ENCODE measurements at places on chromosomes 1 and 21.
A peak's percentile ranks its signal among the peaks of the same experiment; 100 is the strongest.

DNA sequence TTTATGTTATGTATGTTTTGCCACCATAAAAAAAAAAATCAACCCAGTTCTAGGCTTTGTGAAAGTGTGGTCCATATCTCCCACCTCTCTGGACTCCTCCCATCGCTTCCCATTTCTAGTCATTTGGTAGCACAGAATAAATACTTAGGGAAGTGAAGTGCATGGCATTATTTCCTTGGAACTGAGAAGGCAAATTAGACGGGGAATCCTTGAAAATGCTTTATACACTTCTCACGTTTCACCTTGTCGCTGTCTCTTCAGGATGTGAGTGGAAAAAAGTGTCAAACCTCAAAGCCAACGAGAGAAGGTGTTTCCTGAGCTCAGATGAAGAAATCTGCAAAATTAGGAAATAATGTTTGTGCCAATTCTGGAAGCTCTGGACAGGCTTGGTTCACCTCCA lies 209.9 kb downstream of the ATG4C start:
- DNase-seq = peak; percentile 12

- no peak for DNase-seq
Measured at GRCh38 chr1:6601923-6602668, 573 bp downstream of the KLHL21 start.

- no peak for DNase-seq
Measured at GRCh38 chr1:208724079-208724478, 479.9 kb upstream of the PLXNA2 start.

- DNase-seq = no peak
Measured at GRCh38 chr1:18938707-18939070, 17.8 kb downstream of the IFFO2 start.

DNA sequence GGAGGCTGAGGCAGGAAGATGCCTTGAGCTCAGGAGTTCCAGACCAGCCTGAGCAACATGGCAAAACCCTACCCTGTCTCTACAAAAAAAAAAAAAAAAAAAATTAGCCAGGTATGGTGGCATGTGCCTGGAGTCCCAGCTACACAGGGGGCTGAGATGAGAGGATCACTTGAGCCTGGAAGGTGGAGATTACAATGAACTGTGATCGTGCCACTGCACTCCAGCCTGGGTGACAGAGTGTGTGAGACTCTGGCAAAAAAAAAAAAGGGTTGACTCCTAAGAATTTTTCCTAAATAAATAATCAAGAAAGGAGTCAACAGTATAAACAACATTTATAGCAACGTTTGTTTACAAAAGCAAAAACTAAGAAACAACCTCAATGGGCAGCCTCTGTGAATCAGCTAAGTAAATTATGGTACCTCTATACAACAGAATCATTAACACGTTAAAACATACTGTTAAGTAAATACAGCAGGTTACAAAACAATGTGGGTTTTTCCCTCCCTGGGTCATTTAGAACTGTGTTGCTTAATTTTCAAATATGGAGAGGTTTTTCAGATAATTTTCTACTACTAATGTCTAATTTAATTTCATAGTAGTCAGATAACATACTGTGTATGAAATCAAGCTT lies 56.8 kb downstream of the SLC30A10 start:
- DNase-seq = no peak

DNA sequence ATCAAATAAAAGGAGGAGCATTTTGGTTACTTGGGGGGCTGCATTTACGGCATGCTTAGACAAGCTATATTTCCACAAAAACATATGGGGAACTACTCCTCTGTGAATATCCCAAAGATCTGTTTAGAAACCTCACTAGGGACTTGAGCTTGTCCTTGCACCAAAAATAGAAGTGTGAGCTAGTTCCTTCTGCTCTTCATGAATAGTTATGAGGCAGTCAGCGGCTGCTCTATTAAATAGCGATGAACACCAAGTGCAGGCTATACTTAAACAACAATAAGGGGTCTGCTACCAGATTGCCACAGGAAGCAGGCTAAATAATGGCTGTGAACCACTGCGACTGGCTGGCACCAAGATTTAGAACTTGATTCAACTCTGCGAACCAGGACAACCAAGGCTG lies 190.1 kb downstream of the PCP4 start:
- no peak for DNase-seq

GRCh38 chr1:7207875-7208646 lies 422.8 kb downstream of the CAMTA1 start:
- peak; percentile 32 for DNase-seq

DNA sequence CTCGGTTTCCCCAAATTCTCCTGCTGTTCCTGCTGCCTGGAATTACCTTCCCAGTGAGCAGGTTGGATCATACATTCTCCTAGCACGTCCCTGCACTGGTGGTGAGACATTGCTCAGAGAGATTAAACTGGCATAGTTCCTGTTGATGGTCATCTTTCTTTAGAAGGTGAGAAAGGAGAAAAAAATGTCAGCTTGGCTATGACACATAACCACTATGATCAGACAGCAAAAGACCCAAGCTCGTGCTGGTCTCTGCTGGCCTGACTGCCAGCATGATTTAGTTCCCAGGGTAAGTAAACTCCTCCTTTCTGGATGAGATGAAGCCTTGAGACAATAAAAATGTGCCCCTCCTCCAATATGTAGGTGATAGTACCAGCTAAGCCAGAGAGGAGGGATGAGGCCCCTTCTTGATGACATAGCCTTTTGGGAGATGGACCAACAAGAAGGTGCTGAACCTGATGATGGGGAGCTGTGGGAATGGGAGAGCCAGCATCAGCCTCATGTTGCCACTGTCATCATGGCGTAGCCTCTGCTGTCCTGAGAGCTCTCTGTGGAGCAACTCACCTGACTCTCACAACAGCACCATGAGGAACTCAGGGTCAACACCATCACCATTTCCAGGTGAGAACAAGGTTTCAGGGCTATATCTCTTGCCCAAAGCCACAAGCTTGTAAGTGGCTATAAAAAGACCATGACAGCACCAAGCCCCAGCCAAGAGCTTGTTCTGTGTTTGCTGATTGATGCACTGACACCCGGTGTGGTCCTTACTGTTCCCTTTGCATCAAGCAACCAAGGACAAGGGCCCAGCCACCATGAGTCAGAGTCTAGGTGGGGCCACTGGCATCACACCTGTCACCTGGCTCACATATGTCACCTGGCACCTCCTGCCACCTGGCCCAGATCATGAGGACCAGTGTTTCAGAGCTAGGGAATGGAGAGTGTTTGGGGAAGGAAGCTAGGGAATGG lies 200.0 kb downstream of the MATN1 start:
- DNase-seq = no peak

- DNase-seq = no peak
Measured at GRCh38 chr1:175493321-175494010, 249.9 kb downstream of the TNR start.

GRCh38 chr1:236280438-236281197 lies 1.1 kb downstream of the ERO1B start:
- DNase-seq = peak; percentile 48

DNA sequence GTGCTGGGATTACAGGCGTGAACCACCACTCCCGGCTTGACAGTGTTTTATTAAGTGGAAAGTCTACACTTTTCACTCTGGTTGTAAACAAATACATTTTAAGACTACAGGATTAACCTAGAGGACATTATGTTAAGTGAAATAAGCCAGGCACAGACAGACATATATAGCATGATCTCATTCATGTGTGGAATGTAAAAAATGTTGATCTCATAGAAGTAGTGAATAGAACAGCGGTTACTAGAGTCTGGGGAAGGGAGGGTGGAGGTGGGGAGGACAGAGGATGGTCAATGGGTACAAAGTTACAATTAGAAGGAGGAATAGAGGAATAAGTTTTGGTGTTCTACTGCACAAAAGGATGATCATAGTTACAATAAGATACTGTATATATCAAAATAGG lies 16.9 kb downstream of the CTH start:
- no peak for DNase-seq

- DNase-seq = no peak
Measured at GRCh38 chr1:16073490-16074119, at the start of gene FAM131C. TSS of gene FAM131C (minus strand) at chr1:16073651. CDS start at chr1:16073442, 209 bp downstream.

DNA sequence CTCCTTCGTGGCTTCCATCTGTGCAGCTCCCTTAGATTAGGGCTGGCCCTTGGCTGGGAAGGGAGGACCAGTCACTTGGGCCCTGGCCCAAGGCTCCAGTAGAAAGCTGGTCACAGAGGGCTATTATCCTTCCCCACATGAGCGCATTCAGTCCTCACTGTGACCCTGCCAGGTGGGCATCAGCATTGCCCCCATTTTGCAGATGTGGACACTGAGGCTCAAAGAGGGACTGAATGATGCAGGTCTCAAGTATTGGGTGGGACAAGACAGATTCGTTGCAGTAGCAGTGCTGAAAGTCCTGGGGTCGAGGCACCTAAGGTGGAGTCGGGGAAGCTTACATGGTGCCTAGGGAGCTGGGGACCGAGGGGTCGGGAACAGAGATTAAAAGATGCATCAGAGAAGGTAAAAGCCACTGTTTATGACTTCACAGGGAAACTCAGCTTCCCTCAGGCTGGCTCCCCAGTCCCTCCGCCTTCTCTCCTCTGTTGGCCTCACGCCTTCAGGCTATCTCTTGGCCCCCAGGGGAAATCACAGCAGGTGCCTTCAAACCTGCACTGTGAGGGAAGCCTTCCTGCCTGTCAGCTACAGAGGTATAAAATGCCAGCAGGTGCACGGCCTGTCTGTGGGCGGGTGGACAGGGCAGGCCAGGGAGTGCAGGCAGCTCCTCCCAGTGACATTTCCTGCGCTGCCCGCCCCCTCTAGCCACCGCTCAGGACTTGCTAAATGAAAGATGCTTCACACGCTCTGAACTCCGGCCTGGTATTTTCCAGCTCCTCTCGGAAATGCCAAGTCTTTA lies 178.4 kb downstream of the GRIK3 start:
- DNase-seq = peak; percentile 49

DNA sequence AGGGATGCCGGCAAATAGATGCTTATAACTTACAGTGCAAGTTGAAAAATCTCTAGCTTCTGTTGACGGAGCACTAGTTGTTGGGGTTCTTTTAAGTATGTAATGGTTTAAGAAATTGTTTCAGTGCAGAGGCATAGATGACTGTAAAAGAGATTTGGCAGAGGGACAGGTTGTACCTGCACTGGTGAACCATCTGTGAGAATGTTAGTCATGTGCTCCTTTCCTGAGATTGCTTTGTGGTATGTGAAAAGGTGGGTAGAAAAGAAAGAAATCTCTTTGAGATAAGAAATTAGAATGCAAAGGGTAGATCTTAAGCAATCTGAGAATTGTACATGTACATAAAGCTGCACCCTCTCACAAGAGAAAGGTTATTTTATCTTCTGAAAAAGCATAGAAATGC lies 19.4 kb downstream of the ZBTB37 start:
- DNase-seq = no peak

DNA sequence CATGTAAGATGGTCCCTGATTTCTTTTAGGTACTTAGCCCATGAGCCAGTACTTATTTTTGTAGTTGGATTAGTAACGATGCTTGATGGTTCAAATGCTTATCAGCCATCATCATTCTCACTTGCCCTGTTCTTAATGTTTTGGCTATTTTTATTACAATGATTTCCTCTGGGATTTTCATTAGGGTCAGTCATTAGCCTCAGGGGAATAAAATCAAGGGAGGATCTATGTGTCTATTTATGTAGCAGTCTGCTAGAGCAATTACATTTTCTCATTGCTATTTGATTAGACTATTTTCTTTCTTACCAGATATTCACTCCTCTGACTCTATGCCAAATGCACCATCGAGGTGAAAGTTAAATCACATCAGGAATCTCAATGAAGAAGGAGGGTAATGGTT lies 10.9 kb upstream of the CCT8 start:
- no peak for DNase-seq

DNA sequence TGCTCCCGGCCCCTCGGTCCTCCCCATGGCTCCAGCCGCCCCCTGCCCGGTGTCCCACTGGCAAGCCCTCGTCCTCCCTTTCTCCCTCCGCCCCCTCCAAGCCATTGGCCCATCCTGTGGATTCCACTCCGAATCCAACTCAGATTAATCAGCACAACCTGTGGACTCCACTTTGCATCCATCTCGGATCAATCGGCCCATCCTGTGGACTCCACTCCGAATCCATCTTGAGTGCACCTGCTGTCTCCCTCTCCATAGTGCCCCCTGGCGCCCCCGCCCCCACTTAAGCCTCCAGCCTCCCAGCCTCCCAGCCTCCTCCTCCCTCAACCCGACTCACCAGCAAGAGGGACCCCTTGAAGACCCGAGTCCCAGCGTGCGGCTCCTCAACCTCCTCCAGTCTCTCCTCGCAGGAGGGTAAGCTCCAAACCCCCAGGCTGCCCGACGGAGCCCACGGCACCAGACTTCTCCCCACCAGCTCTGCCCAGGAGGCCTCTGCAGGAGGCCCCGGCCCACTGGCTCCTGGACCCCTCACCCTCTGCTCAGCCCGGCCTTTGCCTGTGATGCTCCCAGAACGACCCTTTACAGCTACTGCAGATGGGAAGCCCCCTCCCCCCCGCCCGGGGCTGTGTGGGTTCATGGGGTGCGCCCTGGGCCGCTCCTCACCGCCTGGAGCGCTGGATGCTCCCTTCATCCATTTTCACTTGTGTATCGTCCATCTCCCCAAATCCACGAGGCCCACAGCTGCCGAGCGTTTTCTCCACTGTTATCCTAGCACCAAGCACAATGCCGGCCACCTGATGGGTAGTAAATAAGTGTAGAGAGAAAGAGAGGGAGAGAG lies 40.6 kb upstream of the TSPEAR start:
- no peak for DNase-seq

DNA sequence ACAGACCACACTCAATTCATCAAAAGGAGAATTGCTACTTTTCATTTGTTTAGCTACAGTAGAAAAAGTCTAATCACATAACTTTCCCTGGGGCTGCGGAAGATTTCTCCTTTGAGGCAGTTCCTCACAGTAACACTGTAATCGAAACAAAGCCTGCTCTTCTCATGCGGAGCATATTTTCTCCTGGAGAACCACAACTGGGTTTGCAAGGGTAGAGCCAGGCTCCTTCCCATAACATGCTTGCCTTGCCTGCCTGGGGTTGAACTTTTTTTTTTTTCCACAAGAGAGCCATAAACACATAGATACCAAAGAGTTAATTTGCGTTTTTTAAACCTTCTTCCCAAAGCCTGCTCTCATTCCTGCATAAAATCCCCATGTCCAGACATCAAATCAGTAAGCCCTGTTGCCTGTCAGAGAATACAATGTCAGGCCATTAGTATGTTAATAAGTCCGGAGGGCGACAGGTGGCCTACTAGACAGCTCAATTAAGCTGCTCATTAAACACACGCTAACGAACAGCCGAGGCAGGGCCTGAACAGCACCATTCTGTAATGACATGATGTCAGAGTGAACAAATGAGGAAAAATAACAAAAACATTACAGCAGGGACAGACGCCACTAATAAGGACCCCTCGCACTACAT lies 107.1 kb upstream of the OLIG2 start:
- DNase-seq = no peak
